ENCODE measurements at places on chromosomes 6 and 20.

- DNase-seq = peak; percentile 90
Observed at GRCh38 chr6:13574571-13575376, at the start of gene SIRT5. TSS of gene SIRT5 (plus strand) at chr6:13574601. CDS start at chr6:13584111, 9,510 bp downstream.

GRCh38 chr6:80003826-80004172 lies 650 bp upstream of the TTK start:
- DNase-seq = no peak

GRCh38 chr6:108164543-108164814 lies 1.3 kb upstream of the NR2E1 start:
- DNase-seq = no peak

- no peak for DNase-seq
Observed at GRCh38 chr6:3334555-3334954, 75.8 kb downstream of the PSMG4 start.

GRCh38 chr20:17952692-17953684 lies 15.6 kb downstream of the SNX5 start:
- no peak for DNase-seq

- no peak for DNase-seq
Observed at GRCh38 chr20:45798935-45799642, 7.3 kb downstream of the DNTTIP1 start.

- DNase-seq = no peak
Observed at GRCh38 chr20:57263801-57264792, 2.3 kb downstream of the BMP7 start.

- no peak for DNase-seq
Observed at GRCh38 chr6:3799719-3800118, 48.2 kb upstream of the PXDC1 start.

GRCh38 chr6:145332011-145332410 lies 403.3 kb downstream of the EPM2A start:
- no peak for DNase-seq

GRCh38 chr6:134950482-134950881 lies 581 bp upstream of the ALDH8A1 start:
- no peak for DNase-seq

- DNase-seq = no peak
Observed at GRCh38 chr6:24543683-24544082, 48.9 kb downstream of the ALDH5A1 start.

DNA sequence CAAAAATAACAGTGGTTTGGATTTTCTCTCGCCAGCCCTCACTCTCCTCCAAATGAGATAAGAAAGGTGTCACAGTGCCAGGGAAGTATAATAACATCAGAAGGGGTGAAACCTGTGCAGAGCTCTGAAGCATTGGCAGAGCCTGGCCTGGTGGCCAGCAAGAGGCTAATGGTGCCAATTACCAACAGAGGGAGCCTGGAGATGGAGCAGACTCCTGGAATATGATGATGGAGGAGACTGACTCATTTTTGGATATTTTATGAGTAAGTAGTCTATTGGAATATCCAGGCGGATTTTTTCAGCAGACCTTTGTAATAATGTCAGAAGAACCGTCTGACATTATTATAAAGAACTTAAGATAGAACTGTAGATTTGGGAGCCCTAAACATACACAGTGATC lies 442.6 kb upstream of the MARCKS start:
- peak; percentile 3 for DNase-seq

DNA sequence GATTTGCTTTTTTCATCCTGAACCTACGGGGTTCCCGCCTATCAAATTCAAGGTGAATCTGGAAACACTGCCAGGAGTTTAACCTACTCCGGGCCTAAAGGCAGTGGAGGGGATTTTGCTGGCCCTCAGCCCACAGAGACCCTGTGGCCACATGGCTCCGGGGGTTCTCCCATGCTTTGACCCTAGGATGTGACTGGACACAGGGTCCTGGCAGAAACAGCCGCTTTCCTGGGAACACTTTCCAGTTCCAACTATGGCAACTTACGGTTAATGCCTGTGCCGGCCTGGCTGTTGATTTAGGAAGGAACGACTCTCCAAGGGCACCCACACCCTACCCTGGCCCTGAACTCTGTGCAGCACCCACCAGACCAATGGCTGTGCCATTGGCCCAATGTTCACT lies 141.7 kb upstream of the RPS6KA2 start:
- DNase-seq = no peak

GRCh38 chr6:33426590-33427511 lies 7.0 kb downstream of the SYNGAP1 start:
- DNase-seq = no peak

DNA sequence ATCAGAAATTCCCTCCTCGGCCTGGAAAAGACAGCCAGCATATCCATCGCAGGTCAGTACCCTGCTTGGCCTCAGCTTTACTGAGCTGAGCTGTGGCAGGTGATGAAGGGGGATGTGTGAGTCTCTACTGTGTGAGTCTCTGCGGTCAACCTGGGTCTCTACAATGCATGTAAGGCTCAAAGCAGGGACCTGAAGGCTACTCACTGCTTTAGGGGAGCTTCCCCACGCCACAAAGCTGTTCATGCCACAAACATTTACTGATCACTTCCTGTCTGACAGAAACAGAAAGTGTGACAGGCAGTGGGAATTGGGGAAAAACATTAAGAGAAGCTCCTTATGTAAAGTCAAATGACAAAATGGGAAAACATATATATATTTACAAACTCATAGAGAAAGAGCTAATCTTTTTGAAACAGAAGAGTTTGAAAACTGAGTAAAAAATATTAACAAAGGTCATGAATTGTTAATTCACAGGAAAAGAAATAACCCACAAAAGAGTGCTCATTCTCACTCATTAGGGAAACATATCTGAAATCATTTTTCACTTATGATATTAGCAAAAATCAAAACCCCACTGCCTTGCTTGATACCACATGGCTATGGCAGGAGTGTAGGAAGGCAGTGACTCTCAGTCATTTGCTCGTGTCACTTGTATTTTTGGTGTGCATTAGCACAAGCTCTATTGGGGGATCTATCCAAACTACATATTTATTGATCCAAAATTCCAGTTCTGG lies 5.8 kb downstream of the BTN3A3 start:
- DNase-seq = no peak

DNA sequence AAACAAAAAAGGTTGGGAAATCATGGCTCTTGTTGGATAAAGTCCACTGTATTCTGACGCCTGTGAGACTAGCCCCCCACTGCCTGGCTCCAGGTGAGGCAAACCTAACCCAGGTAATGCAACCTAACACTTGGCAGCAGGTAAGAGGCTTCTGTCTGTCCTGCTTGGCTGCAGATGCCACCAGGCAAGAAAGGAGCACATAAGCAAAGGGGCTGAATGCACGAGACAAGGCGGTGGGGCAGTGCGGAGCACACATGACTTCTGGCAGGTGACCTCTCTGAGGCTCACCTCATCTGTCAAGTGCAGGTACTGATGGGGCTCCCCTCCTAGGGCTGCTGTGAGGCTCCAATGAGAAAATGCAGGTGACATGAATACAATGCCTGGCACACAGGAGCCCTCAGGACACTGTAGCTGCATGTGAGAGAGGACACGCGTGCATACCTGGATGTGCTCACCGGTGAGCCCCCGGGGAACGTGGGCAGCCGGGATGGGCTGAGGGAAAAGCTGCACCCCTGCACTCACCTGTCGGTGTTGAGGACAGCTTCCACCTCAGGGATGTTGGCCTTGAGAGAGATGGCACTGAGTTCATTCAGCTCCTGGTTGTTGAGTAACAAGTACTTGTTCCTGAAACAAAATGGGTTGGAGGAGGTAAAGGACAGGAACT lies 54.1 kb downstream of the MYH7B start:
- no peak for DNase-seq

DNA sequence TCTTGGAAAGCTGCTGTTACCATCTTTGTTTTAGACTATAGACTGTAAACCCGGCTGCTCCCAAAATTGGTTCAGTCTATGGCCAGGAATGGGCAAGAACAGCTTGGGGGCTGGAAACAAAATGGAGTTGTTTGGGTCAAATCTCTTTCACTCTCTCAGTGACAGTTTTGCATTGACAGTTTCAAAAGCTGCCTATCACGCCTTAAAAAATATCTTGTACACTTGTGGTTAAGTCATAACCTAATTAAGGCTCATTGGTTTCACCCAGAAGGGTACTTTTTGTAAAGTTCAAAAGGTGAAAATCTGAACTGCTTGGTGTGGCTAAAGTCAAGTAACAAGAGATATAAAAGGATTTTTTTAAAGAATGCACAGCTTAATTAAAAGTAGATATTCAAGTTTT lies 76.1 kb upstream of the PRL start:
- no peak for DNase-seq

- DNase-seq = no peak
Observed at GRCh38 chr6:43299338-43300293, 1.6 kb downstream of the SLC22A7 start.

DNA sequence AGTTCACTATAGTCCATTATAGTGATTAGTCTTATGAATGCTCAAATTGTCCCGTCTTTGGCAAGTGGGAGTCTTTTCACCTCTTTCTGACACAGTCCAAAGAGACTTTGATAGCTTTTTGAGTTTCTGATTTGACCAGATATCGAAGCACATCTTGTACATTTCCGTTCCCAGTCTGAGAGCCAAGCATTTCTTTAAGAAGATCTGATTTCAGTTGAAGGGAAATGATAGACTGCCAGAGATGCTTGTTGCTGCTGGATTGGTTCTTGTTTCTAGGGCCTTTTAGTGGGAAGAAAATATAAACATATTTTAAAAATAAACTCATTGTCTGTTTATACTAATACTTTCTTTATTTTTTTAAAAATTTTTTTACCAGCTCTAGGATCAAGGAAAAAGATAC lies 54.1 kb upstream of the IER3 start:
- DNase-seq = no peak

- DNase-seq = no peak
Observed at GRCh38 chr6:149084808-149085556, 232.5 kb upstream of the TAB2 start.

DNA sequence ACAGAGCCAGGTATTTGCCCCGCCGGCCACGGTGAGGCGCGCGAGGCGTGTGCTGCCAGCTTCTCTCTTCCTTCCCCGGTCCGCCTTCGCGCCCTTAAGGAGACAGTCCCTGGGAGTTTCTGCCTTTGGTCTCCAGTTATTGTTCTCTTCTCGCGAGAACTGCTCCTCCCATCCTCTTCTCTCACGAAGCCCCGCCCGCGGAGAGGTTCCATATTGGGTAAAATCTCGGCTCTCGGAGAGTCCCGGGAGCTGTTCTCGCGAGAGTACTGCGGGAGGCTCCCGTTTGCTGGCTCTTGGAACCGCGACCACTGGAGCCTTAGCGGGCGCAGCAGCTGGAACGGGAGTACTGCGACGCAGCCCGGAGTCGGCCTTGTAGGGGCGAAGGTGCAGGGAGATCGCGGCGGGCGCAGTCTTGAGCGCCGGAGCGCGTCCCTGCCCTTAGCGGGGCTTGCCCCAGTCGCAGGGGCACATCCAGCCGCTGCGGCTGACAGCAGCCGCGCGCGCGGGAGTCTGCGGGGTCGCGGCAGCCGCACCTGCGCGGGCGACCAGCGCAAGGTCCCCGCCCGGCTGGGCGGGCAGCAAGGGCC lies at the start of gene MAPK14:
Gene MAPK14 (plus strand): TSS at position 308 of the 587 bp plus-strand sequence. CDS start 350 bp downstream, outside the sequence.
- peak; percentile 96 for DNase-seq

GRCh38 chr20:58331961-58332551 lies 22.5 kb downstream of the RAB22A start:
- no peak for DNase-seq

DNA sequence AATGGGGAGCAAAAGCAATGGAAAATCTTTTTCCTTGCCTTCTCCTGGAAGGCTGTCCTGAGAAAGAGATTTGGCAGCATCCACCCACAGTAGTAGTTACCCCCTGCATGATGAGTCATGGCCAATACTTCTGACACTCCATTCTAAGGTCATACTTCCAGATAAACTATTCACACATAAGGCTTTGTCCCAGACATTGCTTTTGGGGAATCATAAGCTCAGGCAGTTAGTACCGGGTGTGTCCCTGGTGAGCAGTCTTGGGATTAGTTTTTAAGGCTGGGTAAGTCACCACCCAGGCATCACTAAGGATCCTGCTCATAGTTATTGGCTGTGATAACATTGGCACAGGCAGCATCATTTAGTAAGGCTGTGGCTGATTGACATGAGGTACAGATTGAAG lies 160.6 kb upstream of the GGTLC1 start:
- DNase-seq = no peak

DNA sequence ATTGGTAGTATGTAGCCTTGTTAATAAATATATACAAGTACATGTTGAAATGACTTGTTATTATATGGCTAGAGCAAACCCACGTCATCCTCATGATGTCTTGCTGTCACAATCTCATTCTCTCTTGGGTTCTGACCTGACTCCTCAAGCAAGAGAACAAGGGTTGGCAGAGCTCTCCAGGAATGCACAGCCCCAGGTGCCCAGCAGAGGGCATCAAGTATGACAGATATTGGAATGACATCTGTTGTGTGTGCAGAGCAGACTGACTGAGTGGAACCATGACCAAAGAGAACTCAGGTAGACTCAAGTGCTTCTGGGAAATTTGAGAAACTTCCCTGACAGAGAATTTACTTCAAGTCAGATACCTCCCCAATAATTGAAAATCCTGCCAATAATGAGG lies 90.6 kb downstream of the PAX1 start:
- DNase-seq = no peak

GRCh38 chr6:13296536-13296997 lies 31.8 kb downstream of the TBC1D7 start:
- no peak for DNase-seq

DNA sequence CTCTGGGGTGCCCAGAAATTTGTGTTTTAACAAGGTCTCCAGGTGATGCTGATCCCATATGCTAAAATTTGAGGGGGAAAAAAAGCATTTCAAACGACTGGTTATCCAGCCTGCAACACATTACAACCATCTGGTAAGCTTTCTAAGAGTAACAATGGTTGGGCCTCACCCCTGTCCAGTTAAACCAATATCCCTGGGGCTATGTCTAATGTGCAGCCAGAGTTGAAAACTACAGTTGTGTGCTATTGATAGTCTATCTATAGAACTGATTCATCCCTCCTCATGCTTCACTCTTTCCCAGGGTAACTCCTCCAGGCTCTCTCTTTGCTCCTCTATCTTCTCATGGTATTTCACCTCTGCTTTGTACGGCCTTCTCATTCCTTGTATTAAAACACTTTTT lies 458.3 kb downstream of the MMUT start:
- no peak for DNase-seq

GRCh38 chr6:7124114-7124513 lies 16.4 kb downstream of the RREB1 start:
- DNase-seq = no peak

Data from H54 (cell line).